ENCODE measurements at places on chromosomes 11 and 22.

- DNase-seq, result no peak
Observed at GRCh38 chr22:36964106-36964505, 50.7 kb downstream of the CSF2RB start.

GRCh38 chr11:4684631-4685285 lies 12.9 kb downstream of the OR51E2 start:
- DNase-seq, result no peak

DNA sequence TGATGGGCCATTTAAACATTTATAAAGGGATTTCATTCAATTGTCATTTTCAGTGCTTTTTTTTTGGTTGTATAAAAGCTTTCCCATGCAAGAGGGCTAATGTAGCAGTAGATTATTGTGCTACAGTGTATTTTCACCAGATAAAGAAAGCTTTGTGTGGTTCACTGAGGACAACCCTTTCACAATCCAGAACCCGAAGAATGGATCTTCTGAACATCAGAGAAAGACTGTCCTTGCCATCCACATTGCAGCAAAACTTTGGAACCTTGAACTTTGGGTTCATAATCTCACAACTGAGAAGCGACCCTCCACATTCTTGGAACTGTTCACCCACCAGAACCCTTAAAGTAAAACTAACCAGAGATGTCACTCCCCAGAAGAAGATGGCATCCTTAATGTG lies 9.3 kb downstream of the APOBEC3H start:
- no peak for DNase-seq

GRCh38 chr22:43269246-43269645 lies 73.9 kb downstream of the SCUBE1 start:
- no peak for DNase-seq

- no peak for DNase-seq
Observed at GRCh38 chr22:35452351-35452781, 52.4 kb downstream of the MCM5 start.

DNA sequence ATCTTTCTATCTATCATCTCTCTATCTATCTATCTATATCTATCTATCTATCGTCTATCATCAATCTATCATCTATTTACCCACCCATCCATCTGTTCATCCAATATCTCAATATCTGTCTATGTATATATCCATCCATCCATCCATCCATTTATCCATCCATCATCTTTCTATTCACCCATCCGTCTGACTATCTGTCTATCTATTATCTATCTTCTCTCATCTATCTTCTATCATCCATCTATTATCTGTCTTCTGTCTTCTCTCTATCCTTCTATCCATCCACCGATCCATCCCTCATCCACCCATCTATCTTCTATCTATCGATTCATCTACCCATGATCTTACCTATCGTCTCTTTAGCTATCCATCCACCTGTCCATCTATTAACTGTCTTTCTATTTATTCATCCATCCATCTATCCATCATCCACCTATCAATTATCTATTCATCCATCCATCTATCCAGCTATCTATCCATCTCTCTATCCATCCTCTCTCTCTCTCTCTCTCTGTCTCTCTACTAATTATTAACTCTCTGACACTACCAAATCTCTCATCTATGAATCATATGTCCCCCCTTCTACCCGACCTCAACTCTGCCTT lies 89.1 kb downstream of the DHCR7 start:
- no peak for DNase-seq

GRCh38 chr11:130551388-130551787 lies 102.9 kb downstream of the ADAMTS15 start:
- DNase-seq, result no peak
